ENCODE measurements at places on chromosomes 3 and 15. TPM values are rescaled to one million over a fixed set of nuclear protein-coding genes. Genes with fewer than 3 reads are reported as not detected.

Gene ARPP21
- not detected for total RNA-seq

Gene KIF7
- total RNA-seq = 4.9 TPM

Gene ARHGEF26
- 1.1 TPM for total RNA-seq

Gene VWA5B2
- 0.19 TPM for total RNA-seq

Gene CFAP100
- total RNA-seq = not detected

Gene POPDC2
- 0.64 TPM for total RNA-seq
